ENCODE measurements at places on chromosomes 1 and 21.

DNA sequence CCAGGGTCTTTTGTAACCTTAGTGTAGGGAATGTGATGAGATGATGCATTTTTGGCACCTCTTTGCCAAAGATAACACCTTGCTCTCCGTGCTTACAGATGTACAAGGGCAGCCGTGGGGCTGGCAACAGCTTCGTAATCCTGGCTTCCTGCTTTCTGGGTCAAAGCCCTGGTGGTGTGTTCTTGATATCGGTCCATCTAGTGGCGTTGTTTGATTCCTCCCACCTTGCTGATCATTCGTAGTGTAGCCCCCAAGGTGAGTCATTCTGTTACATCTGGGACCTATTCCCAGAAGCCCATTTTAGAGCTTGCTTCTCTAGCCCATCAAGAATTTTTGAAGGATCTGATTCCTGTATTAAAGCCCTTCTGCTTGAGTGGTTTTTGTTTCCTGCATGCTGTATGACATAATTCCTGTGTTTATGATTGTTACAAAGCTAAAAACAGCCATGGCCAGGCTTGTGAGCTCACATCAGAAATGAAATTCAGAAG is 7.0 kb upstream of the CCT8 start:
- DNase-seq, result no peak

DNA sequence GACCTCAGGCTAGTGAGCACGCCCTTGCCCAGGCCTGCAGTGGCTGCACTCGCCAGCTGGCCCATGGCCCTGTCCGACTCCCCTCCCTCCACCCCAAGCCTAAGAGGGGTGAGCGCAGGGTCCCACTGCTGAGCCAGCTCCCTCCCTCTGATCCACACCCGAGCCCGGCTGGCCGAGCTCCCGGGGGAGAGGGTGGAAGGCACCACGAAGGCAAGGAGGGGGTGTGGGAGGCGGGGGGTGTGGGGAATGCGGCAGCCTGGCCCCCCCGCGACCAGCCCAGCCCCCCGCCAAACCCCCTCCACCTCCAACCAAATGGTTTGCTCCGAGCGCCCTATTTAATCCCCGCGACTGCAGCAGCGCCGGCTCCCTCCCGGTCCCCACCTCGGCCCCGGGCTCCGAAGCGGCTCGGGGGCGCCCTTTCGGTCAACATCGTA is at the start of gene CADM3:
Gene CADM3, plus strand, starts transcription at position 362 of the 434 bp plus-strand sequence. CDS start 151 bp downstream, outside the sequence.
- DNase-seq, result no peak

DNA sequence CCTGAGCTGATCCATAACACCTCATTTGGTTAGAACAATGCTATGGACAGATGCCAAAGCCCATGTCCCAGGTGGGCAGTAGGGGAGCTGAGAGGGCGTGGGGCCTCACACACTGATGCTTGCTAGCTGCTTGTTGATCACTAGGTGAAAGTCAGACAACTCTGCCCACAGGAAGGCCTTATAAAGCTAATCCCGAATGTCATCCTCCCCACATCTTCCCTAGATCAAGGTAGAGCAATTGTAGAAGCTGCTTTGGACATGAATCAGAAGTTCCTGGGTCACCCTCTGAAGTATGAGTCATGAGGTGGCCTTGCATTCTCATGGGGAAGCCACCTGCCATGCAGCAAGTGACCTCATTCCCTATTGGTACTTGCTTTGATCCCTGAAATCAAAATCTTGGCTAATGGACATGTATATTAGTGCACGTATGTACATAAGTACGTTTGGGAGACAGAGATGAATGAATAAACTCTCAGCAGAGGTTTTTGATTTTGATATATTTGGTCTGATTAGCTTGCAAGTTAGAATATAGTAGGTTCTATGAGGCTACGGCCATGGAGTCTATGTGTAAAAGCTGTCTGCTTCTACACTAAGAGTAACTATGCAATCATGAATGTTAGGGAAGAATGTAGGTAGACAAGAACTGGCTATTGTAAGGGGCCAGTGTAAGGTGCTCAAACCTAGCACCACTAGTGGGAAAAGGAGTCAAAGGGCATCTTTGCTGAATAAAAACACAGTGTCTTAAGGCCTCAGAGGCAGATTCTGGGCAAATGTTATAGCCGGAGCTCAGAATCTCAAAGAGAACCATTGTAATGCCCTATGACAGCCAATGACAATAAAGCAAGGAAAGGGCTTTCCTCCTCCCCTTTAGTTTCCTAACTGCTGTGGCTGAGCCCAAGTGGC is 52.6 kb downstream of the ABCA4 start:
- no peak for DNase-seq

GRCh38 chr1:159408862-159409400 is 23.1 kb upstream of the OR10J4 start:
- no peak for DNase-seq

GRCh38 chr1:191971447-191971846 is 186.8 kb upstream of the RGS18 start:
- no peak for DNase-seq
